Neural progenitor cell (in vitro differentiated cells): ENCODE measurements at places on chromosomes 3 and 15. TPM values are rescaled to one million over a fixed set of nuclear protein-coding genes. Genes with fewer than 3 reads are reported as not detected.

DNA sequence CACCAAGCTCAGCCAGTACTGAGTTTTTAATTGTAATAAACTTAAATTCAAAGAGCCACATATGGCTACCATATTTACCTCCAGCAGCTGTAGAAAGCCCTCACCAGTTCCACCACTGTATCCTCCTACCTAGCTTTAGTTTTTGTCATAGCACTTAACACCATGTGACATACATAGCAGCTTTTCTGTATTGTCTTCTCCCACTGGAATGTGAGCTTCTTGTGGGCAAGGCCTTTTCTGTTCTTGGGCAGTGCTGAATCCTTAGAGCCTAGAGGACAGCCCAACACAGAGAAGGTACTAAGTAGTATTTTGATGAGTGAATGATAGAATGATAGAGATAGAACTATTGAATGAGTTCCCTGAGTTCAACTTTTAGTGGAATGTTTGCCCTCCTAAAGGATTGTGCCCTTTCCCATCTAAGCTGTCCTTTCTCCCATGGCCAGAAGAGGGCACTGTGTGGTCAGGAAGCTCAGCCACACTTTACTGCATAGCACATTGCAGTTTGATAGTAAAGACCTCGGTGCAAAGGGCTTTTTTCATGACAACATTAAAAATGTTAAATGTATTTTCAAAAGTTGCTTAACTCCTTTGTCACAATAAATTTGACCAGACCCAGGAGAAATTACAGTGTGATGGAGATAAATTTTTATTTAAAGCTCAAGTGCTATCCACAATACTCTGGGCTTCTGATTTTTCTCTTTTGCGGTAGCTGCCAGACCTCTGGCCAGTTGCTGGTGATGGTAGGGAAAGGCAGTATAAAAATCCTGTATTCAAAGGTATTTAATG lies 115.8 kb downstream of the GHSR start:
- no peaks in the 10 kb centered on the region for H3K4me1 ChIP-seq
- H3K27ac ChIP-seq: no peak overlapping the region
- H3K27me3 ChIP-seq: no peaks in the 10 kb centered on the region
- DNase-seq: peak; percentile 60

- H3K27me3 ChIP-seq: no peaks in the 10 kb centered on the region
- no peak overlapping the region for H3K4me3 ChIP-seq
- H3K4me1 ChIP-seq: peaks cover 39% of the 10 kb centered on the region
Measured at GRCh38 chr15:66023311-66023972, 154.2 kb downstream of the RAB11A start.

The MYLK gene
- 28.4 and 34.3 TPM in 2 replicates for total RNA-seq

GRCh38 chr15:93040288-93041158 lies 48.5 kb downstream of the RGMA start:
- peaks cover 4% of the 10 kb centered on the region for H3K4me1 ChIP-seq
- no peaks in the 10 kb centered on the region for H3K36me3 ChIP-seq
- H3K27me3 ChIP-seq: no peaks in the 10 kb centered on the region
- peak overlapping the region; percentile 74 for H3K27ac ChIP-seq
- DNase-seq: no peak

DNA sequence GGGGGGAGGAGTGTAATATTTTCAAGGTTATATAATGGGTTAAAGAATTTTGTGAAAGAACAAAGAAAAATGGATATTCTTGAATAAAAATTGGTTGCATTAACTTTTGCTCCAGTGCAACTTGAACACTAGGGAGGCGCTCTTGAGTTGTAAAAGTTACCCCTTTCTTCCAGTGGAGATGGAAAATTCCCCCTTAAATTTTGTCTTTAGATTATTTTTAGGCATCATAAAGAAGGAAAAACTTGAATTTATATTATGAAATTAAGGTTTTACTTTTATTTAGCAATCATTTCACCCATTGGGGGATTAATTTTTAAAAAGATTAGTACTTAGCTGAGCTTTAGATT lies 550 bp upstream of the CHD2 start:
- H3K27me3 ChIP-seq: no peaks in the 10 kb centered on the region
- peak; percentile 47 for DNase-seq
- peaks cover 15% of the 10 kb centered on the region for H3K4me1 ChIP-seq
- H3K27ac ChIP-seq: peak overlapping the region; percentile 100
- H3K36me3 ChIP-seq: peaks cover 53% of the 10 kb centered on the region

GRCh38 chr3:28569357-28569756 lies 220.7 kb upstream of the AZI2 start:
- H3K4me3 ChIP-seq: no peak overlapping the region
- H3K4me1 ChIP-seq: no peaks in the 10 kb centered on the region
- H3K36me3 ChIP-seq: no peaks in the 10 kb centered on the region

- no peaks in the 10 kb centered on the region for H3K27me3 ChIP-seq
- H3K4me3 ChIP-seq: no peak overlapping the region
- H3K27ac ChIP-seq: no peak overlapping the region
Measured at GRCh38 chr3:195032106-195032759, 238.7 kb downstream of the XXYLT1 start.

The CYP8B1 gene
- not detected in 2 replicates for total RNA-seq
